ENCODE measurements at places on chromosomes 1 and 21.
A peak's percentile ranks its signal among the peaks of the same experiment; 100 is the strongest.

- DNase-seq: no peak
Measured at GRCh38 chr1:2594001-2594640, 7.5 kb downstream of the PRXL2B start.

DNA sequence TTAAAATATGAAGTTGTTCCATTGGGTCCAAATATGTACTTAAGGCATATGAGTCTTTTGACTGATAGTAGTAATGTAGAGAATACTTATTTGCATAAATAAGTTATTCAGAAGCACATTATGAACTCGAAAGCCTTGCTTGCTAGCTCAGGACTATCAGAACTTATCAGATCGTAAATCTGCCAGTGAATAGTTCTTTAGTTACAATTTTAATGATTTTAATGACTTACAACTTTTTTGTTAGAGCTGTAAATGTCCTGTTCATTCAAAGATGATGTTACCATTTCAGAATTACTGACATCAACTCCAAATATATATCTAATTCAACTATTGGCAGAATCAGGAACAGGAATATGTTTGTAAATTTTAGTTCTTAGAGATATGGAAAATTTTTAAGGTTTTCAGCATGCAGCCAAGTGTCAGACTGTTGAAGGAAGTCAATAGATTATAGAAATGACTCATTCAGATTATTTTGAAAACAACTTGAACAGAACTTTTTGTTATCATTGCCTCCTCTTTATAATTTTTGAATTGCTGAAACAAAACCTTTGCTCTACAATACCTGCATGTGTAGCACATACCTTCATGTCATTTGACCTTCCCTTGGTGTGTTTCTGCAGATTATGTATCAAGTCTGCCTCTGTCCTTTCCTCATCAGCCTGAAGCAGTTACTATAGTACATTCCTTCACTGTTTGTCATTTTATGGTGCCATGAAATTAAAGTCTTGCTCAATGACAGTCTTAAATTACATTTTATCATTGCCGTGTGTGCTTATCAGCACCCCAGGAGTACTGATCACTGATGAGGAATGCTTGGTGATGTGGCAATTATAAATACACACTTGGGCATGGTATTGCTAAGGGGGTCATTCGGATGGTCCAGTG is 44.9 kb downstream of the LRRC8D start:
- DNase-seq: peak; percentile 76

- DNase-seq: no peak
Measured at GRCh38 chr21:34078915-34079314, 5.5 kb downstream of the MRPS6 start.

GRCh38 chr1:110196917-110197765 is 13.0 kb upstream of the KCNC4 start:
- DNase-seq: peak; percentile 21

GRCh38 chr1:56901716-56902115 is 47.1 kb downstream of the C8A start:
- DNase-seq: no peak

- DNase-seq: no peak
Measured at GRCh38 chr1:28322194-28322593, 6.6 kb upstream of the MED18 start.

GRCh38 chr21:37940691-37941090 is 24.4 kb upstream of the KCNJ6 start:
- no peak for DNase-seq

- DNase-seq: no peak
Measured at GRCh38 chr1:57882072-57882471, 458.2 kb upstream of the DAB1 start.

DNA sequence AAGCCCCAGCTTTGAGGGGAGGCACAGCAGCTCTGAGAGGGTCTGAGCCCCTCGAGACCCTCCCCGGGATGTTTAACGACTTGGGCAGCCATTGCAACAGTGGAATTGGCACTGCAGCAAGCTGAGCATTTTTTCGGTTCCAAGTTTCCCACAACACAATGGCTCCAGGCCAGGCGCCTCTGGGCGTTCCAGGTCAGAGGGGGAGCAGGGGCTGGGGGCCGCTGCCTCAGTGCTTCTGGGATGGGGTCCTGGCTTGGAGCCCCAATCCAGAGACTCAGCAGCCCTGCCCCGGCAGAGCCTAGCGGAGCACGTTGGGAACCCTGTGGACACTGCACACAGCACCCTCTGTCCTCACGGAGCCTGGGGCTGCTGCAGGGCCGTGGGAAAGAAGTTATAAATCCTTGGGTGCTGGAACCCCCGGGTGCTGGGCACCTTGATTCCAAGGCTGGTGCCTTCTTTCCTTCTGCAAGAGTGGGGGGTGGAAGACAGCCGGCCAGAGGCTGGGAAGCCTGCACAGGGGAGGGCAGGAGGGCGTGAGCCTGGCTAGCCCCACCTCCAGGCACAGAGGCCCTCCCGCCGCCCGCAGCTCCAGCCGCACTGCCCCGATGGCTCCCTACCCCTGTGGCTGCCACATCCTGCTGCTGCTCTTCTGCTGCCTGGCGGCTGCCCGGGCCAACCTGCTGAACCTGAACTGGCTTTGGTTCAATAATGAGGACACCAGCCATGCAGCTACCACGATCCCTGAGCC is 50.1 kb downstream of the COL18A1 start:
- DNase-seq: no peak

GRCh38 chr1:26162220-26162709 is 3.4 kb downstream of the FAM110D start:
- DNase-seq: no peak

DNA sequence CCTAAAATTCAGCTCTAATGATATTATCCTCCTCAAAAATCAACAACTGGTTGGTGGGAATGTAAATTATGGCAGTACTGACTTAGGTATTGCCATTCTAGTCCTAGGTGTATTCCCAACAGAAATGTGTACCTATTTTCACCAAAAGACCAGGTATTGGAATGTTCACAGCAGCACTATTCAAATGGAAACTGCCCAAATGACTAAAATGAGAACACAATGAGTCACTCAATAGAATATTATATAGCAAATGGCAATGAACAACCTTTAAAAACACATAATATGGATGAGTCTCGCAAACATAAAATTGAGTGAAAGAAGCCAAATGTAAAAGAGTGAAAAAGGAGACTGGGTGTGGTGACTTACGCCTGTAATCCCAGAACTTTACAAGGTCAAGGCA is 44.9 kb downstream of the GADD45A start:
- no peak for DNase-seq

- DNase-seq: no peak
Measured at GRCh38 chr1:216888731-216889130, 165.5 kb upstream of the ESRRG start.

GRCh38 chr1:217718873-217719272 is 87.7 kb downstream of the SPATA17 start:
- no peak for DNase-seq

DNA sequence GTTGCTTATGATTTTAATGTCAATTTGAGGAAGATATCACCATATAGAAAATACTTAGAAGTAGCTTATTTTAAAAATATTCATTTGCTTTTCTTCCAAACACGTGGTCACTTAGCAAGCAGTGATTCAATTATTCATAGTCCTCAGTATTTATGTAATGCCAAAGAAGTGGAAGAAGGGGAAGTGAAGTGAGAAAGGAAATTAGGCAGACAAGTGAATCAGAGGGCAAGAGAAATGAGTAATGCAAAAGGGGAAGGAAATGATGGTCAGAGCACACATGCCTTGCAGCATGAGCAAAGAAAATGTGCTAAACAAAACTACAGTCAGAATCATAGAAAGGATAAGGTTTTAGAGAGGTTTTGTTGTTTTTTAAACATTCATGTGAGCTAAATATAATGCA is 31.8 kb downstream of the SDCCAG8 start:
- DNase-seq: peak; percentile 88

DNA sequence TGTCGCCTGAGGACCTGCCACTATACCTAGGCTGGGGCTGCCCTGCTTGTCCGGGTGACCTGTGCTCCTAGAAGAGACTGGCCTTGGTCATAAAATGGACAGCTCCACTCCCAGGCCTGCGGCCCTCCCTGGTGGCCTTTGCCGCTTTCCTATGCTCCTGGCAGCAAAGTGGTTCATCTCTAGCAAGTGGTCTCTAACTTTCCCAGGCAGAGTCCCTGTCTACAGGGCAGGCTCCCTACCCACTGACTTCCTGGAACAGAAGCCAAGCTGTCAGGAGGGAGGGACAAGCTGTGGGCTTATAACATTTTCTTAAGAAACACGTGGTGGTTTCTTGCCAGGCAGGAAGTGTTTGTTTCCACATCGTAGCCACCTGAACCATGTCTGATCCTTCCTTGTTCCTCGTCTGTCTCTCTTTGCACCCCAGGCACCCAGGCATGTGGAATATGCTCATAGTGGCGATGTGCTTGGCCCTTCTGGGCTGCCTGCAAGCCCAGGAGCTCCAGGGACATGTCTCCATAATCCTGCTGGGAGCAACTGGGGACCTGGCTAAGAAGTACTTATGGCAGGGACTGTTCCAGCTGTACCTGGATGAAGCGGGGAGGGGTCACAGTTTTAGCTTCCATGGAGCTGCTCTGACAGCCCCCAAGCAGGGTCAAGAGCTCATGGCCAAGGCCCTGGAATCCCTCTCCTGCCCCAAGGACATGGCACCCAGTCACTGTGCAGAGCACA is 10.1 kb downstream of the H6PD start:
- no peak for DNase-seq

DNA sequence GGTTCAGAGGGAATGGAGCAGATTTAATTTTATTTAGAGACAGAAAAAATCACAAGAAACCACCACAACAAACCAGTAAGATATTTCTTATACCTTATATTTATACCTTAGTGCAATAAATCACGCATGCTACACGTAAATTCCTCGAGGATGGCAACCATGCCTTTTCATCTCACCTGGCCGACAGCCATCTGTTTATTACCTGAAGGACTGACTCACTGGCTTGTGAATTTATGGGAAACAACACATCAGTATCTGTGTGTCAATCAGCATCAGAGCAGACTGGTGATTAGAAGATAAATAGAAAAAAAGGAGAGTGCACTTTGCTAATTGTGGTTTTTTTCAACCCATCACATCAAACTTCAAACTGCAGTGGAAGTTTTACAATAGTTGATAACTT is 58.4 kb downstream of the S1PR1 start:
- DNase-seq: no peak

DNA sequence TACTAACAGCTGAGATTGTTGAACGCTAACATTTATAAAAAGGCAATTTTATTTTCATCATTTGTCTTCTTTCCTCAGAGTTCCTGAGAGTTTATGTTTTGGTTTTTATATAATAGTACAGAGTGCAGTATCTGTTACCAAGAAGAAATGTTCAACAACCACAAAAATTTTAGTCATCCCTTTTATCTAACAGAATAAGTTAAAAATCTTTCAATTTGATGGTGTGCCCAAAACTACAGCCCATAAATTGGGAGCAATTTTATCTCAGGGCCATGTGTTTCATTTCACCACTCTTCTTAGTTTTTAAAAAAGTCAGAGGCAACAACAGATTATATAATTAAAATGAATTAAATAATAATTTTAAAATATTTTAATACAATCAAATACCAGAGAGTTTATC is 37.1 kb downstream of the NEXN start:
- DNase-seq: peak; percentile 64

- DNase-seq: no peak
Measured at GRCh38 chr21:31418377-31419001, 74.4 kb upstream of the TIAM1 start.

All from fibroblast of skin of abdomen (primary cell).